ENCODE measurements at places on chromosomes 16 and 17. TPM values are rescaled to one million over a fixed set of nuclear protein-coding genes. Genes with fewer than 3 reads are reported as not detected.

DNA sequence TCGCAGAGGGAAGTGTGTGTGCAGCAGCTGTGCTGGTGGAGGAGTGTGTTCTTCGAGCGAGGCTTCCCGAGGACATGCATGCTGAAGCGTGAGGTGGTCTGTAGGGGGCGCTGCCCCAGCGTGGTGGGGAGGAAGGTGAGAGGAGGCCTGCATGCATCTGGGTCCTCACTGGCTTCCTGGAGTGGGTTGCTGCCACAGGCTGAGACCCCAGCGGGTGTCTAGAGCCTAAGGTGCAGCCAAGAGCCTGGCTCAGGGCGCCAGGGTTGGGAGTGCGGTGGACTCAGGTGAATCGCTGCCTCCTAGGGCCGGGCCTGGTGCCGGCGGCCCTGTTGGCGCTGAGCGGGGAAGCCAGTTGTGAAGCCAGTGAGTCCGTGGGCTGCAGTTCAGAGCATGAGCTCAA, 7.5 kb upstream of the HSD3B7 start:
- DNase-seq: no peak

GRCh38 chr16:29986931-29987330, 8.5 kb downstream of the HIRIP3 start:
- DNase-seq: no peak

DNA sequence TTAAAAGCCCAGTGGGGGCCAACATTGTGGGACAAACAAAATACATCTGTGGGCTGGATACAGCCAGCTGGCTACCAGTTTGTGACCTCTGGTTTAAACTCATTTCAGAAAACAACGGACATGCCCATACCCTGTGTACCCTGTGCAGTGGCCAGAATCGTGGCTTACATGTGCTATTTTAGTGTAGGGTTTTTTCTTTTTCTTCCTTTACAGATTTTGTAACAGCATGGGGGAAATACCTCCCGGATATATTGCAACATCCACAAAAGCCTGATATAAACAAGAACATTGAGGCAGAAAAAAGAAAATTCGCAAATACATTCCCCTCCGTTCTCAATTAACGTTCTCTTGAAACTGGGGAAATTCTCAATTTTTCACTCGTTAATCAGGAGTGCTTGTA, 7.3 kb downstream of the HS3ST4 start:
- DNase-seq: no peak

TP53TG3 gene
- total RNA-seq: not detected

TTYH2 gene
- 26.0 TPM for total RNA-seq

KCNJ18 gene
- total RNA-seq: not detected
